ENCODE measurements at places on chromosomes 6 and 20.

GRCh38 chr20:32396646-32397160 is 38.6 kb downstream of the ASXL1 start:
- DNase-seq = no peak

DNA sequence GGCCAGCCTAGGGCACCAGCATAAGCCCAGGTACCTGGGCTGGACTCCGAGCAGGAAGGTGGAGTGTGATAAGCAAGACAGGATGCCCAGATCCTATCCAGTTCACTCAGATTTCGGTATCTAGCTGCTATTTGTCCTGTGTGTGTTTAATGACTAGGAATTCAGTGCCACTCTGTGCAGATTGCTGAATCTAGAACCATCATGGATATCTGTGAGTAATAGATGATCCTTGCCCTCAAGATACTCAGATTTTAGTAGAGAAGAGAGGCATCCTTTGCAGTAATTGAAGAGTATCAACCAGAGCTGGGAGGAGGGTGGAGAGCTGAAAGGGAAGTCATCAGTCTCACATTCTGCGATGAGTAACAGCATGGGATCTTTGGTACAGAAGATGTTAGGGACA is 155.0 kb upstream of the ARID1B start:
- DNase-seq = no peak

GRCh38 chr6:119322034-119322433 is 27.5 kb downstream of the MAN1A1 start:
- DNase-seq = no peak

GRCh38 chr20:11993886-11994461 is 76.3 kb downstream of the BTBD3 start:
- no peak for DNase-seq

DNA sequence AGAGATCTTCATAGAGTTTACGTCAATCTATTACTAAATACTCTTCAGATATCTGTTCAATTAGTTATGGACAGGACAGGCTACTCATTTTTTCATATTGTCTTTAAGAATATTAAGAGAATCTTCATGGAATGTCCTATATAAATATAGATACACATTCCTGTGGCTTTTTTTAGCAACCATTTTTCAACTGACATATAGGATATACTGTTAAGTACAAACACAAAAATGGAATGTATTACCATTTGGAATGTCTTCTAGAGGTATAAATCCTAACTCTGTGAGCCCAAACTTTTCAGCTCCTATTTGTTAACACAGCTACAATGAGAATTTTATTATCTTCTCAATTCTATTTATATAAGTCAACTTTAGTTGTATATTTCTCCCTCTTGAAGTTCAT is 239.6 kb upstream of the DEFB112 start:
- DNase-seq = no peak

DNA sequence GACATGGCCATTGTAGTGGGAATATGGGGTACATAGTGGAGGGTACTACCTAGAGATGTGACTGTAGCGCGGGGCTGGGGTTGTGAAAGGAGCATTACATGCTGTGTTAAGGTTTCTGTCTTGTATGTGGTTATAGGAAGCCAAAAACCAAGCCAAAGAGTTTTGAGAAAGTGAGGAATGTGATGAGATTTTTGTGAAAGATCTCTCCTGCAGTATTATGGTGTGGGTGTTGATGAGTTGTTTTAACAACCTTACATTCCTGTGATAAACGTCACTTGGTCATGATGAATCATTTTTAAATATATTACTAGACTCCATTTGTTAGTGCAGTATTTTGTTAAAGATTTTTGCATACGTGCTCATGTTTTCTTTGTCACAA is 48.9 kb downstream of the ZFAND3 start:
- DNase-seq = no peak

- no peak for DNase-seq
Measured at GRCh38 chr6:169653691-169654090, 48.1 kb downstream of the WDR27 start.

DNA sequence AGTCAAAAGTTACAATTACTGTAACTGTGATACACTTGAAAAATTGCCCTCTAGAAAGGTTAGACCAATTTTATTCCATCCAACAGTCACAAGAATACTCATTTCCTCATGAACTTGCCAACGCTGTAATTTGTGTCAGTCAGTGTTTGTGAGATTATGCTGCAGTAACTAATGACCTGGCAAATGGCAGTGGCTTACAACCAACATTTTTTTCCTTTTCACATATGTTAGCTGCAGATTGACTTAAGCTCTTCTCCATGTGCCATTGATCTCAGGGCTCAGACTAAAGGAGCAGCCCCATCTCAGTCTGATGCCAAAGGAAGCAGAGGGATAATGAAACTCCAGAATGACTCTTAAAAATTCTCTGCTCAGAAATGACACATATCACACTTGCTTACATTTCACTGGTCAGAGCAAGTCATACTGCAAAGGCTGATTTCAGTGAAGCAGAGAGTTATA is 92.3 kb upstream of the ELOVL5 start:
- DNase-seq = no peak

- DNase-seq = no peak
Measured at GRCh38 chr6:11631539-11631938, 94.0 kb downstream of the TMEM170B start.

- no peak for DNase-seq
Measured at GRCh38 chr6:53833155-53833554, 38.4 kb downstream of the LRRC1 start.

DNA sequence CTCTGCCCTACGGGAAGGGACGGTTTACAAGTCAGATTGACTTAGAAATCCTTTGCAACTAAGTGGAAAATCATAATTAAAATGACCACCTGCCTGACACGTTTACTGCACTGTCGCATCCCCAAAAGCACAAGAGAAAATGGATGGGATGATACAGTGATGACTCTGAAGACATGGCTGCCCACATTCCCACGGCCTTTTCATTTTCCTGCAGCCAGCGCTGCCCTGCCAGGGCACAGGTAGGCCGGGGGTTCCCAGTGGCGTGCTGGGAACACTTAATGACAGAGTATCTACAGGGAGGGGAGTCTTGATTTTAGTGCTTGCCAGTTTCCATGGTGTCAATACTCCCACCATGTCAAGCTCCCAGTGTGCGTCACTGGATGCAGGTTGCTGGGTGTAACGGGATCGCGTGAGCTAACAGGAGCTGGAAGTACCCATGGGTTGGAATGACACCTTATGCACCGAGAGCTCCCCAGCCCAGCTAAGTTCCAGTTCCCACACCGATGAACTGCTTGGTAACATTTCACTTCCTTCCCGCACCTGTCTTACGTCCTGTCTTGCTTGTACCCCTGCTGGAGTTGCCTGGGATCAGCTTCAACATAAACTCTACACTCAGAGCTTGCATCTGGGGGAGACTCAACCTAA is 129.0 kb downstream of the ANKRD60 start:
- no peak for DNase-seq

DNA sequence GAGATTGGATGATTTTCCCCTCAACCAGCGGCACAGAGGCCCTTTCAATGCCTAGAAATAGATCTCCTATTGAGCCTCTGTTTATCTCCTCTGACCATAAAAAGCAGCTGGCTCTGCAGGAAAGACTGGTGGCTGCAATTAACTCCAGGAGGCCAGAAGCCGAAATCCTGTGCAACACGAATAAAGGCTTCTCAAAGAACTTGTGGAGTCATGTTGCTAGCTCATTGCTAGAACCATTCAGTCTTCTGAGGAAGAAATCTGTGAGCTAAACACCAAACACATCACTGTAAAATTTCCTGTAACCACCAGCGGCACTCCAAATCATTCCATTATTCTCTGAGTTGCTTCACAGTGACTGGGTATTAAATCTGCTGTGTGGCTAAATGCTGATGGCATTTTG is 49.1 kb upstream of the TPD52L1 start:
- DNase-seq = no peak

GRCh38 chr6:35093118-35093445 is 48.1 kb downstream of the TCP11 start:
- DNase-seq = no peak

GRCh38 chr6:105357165-105357564 is 45.7 kb downstream of the PREP start:
- DNase-seq = no peak

- no peak for DNase-seq
Measured at GRCh38 chr20:55269913-55270312, 735.4 kb downstream of the CBLN4 start.

DNA sequence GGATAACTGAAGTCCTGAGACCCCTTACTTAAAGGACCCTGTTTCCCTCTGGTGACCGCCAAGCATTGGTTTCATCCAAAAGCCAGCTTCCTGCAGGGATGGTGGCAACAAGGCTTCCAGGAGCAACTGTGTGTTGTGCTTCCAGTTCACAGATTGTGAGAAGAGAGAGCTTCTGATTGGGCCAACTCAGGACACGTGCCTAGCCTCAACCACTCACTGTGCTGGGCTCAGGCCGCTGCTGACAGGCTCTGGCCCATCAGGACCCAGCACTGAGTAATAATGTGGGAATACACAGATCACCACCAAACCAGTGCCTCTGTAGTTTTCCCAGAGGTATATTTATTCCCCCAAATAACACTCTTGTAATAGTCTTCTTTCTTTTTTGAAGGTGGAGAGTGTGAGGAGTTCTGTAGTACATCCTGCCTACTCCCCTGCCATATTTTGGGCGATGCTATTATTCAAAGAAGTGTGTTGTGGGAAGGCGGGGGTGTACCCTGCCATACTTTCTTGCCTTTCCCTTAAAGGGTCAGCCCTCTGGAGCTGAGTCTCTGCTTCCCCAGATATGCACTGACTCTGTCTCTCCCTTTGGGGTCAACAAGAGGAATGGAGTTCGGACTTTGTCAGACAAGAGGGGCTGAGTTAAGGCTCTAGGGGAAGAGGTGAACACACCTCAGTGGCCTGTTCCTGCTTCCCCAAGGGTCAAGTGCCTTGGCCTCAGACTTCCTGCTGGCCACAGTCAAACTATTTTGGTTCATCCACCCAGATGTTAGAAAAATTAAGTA is 23.2 kb downstream of the PPP1R16B start:
- DNase-seq = no peak

DNA sequence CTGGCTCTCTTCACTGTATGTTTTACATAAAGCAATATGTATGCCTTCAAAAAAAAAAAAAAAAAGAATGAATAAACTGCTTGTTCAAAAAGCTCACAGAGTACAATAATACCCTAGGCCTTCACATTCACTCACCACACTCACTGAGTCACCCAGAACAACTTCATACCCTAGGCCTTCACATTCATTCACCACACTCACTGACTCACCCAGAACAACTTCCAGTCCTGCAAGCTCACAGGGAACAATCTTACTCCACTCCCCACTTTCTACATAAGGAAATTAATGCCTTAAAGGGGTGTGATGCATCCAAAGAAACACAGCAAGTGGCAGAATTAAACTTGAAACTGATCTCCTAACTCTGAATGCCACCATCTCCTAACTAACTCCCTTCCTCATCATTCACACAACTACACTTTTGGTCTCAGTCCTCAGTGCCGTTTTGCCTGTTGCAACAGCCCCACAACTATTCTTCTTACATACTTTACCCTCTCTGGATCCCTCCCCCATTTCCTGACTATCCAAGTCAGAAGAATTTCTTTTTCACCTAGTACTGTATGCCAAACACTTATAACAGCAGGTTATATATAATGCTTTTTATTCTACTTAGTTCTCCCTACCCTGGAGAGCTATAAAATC is 34.2 kb downstream of the NHSL1 start:
- no peak for DNase-seq

GRCh38 chr6:163226181-163226835 is 188.2 kb upstream of the QKI start:
- no peak for DNase-seq

DNA sequence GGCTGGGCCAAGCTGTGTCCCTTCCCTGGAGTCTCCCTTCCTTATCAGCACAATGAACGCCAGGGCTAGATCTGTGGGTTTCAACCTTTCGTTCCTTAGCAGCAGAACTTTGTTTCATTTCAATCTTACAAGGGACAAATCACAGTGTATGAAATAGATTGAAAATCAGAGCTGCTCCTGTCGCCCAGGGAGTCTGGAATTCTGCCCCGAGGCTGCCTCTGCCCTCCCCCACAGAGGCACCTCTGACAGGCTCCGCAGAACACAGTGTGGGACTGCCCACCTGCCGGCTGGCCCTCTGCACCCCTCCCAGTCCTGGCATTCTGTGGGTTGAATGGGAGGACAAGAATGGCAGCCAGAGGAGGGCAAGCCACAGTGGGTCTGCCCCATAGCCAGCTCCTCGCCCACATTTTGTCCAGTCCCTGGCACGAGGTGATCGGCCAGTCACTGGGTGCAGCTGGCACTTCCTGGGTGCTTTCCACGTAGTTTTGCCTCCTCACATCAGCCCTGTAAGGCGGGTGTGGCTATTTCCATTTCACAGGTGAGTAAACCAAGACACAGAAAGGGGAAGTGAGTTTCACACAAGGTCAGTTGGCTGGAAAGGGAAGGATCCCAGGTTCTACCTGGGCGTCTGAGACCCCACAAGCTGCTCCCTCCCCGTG is 26.1 kb downstream of the MANBAL start:
- no peak for DNase-seq

DNA sequence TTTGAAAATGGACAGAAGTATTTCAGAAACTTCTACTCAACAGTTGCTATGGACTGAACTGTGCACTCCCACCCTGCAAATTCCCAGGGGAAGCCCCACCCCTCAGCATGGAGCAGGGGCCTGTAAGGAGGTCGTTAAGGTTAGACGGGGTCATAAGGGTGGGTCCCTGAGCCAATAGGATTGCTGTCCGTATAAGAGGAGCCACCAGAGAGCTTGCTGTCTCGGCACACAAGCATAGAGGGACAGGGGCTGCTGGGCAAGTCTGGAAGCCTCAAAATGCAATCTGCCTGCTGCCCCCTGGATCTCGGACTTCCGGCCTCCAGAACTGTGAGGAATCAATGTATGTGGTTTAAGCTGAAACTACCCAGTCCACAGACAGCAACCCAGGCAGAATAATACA is 37.4 kb upstream of the AFDN start:
- DNase-seq = no peak

DNA sequence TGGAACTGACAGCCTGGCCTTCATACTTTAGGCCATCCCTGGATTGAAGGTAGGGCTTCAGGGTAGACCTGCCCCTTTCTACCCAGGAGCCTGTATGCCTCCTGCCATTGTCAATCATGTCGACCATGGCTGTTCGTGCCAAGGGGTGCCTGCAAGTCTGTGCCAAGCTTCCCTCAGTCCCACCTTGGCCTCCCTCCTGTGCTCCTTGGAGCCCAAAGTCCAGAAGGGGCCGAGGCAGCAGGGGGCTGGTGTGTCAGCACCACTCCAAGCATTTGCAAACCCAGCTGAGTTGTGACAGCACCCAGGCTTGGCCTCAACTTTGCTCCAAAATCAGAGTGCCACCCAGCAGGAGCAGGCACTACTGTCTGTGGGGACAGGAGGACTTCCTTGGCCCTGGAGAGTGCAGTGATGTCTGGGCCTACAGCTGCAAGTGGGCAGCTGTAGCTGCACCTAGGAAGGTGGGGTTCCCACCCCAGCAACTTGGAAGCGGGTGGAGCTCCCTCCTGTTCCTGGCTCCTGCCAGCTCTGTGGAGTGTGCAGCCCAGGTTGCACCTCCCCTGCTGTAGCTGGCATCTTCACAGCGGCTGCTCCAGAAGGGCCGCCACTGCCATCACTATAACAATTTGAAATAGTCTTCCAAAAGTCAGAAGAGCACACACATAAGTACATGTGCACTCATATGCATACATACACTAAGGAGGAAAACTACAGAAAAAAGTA is 1719.3 kb downstream of the HACE1 start:
- DNase-seq = no peak

GRCh38 chr6:11911538-11911937 is 100.6 kb upstream of the HIVEP1 start:
- no peak for DNase-seq
